SJCRH30 (cell line): ENCODE measurements at places on chromosomes 11 and 22.

DNA sequence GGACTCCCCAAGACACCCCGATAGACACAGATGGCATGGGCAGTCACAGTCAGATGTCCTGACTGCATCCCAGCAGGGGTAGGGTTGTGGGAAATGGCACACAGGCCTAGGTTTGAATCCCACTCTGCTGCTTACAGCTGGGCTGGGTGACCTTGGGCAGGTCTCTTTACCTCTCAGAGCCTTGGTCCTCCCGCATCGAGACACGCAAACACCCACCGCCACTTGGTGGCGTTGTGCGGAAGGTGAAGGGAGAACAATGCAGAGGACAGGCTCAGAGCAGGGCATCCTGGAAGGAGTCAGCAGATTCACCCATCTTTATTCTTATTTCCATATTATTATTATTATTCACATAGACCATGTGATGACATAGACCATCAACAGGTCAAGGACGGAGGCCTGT, 140.5 kb downstream of the MIAT start:
- H3K36me3 ChIP-seq = no peaks in the 10 kb centered on the region; the same call in 1 of the 2 replicates
- H3K27ac ChIP-seq = no peak overlapping the region

GRCh38 chr22:32097018-32097417, 54.0 kb downstream of the SLC5A1 start:
- H3K4me3 ChIP-seq = no peak overlapping the region
- DNase-seq = no peak
- H3K4me1 ChIP-seq = no peaks in the 10 kb centered on the region
- no peaks in the 10 kb centered on the region for H3K36me3 ChIP-seq
- no peak overlapping the region for H3K27ac ChIP-seq

- H3K4me3 ChIP-seq = no peak overlapping the region
- no peaks in the 10 kb centered on the region for H3K27me3 ChIP-seq
- H3K4me1 ChIP-seq = no peaks in the 10 kb centered on the region
- no peak overlapping the region for H3K27ac ChIP-seq
These were observed 45.2 kb downstream of the SLC5A12 start for GRCh38 chr11:26676641-26677040.

GRCh38 chr11:43497144-43497543, 138.4 kb downstream of the TTC17 start:
- H3K27ac ChIP-seq = no peak overlapping the region
- no peak overlapping the region for H3K4me3 ChIP-seq
- H3K27me3 ChIP-seq = 0 out of 2 replicates have a peak, but pooled peaks cover 4% of the 10 kb centered on the region
- H3K4me1 ChIP-seq = no peaks in the 10 kb centered on the region
- H3K36me3 ChIP-seq = peaks cover 11% of the 10 kb centered on the region
- DNase-seq = no peak

- H3K4me1 ChIP-seq = no peaks in the 10 kb centered on the region
- DNase-seq = peak; percentile 20
- H3K27me3 ChIP-seq = peaks cover 14% of the 10 kb centered on the region; the same call in 1 of the 2 replicates
- H3K27ac ChIP-seq = no peak overlapping the region
These were observed 23.8 kb downstream of the KCNQ1 start for GRCh38 chr11:2468363-2469235.

GRCh38 chr22:43477966-43478365, 66.2 kb downstream of the MPPED1 start:
- no peaks in the 10 kb centered on the region for H3K36me3 ChIP-seq
- H3K4me3 ChIP-seq = no peak overlapping the region
- H3K27ac ChIP-seq = no peak overlapping the region
- DNase-seq = no peak
- H3K27me3 ChIP-seq = no peaks in the 10 kb centered on the region
- H3K4me1 ChIP-seq = no peaks in the 10 kb centered on the region

- no peaks in the 10 kb centered on the region for H3K36me3 ChIP-seq
- H3K4me1 ChIP-seq = no peaks in the 10 kb centered on the region
- H3K27ac ChIP-seq = no peak overlapping the region
- DNase-seq = no peak
These were observed 2.9 kb upstream of the HTATIP2 start for GRCh38 chr11:20360650-20361049.

- H3K27me3 ChIP-seq = no peaks in the 10 kb centered on the region; the same call in 1 of the 2 replicates
- DNase-seq = no peak
- H3K4me1 ChIP-seq = no peaks in the 10 kb centered on the region
- H3K27ac ChIP-seq = no peak overlapping the region
- H3K36me3 ChIP-seq = no peaks in the 10 kb centered on the region
- H3K4me3 ChIP-seq = no peak overlapping the region
These were observed 31.9 kb downstream of the OPCML start for GRCh38 chr11:133500435-133500834.

DNA sequence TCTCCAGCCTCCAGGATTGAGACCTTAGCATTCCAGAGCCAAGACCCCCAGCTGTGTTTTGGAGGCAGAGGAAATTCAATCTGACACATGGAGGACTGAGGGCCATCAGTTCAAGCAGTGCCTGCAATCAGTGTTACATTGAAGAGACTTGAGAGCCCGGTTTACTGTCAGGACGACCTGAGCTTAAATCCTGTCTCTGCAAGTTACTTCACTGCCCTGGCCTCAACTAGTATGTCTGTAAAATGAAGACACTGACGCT, 35.1 kb downstream of the TRIM29 start:
- no peaks in the 10 kb centered on the region for H3K27me3 ChIP-seq
- no peak for DNase-seq
- H3K4me3 ChIP-seq = no peak overlapping the region
- no peaks in the 10 kb centered on the region for H3K4me1 ChIP-seq
- H3K27ac ChIP-seq = no peak overlapping the region
- H3K36me3 ChIP-seq = no peaks in the 10 kb centered on the region

- no peak overlapping the region for H3K27ac ChIP-seq
- DNase-seq = no peak
- no peaks in the 10 kb centered on the region for H3K27me3 ChIP-seq
- peaks cover 9% of the 10 kb centered on the region for H3K4me1 ChIP-seq
These were observed 61.9 kb upstream of the RDX start for GRCh38 chr11:110358336-110358735.

- DNase-seq = no peak
- no peaks in the 10 kb centered on the region for H3K4me1 ChIP-seq
- H3K4me3 ChIP-seq = no peak overlapping the region
- peaks cover 26% of the 10 kb centered on the region for H3K36me3 ChIP-seq
- no peaks in the 10 kb centered on the region for H3K27me3 ChIP-seq
- H3K27ac ChIP-seq = no peak overlapping the region
These were observed 34.6 kb downstream of the APOL5 start for GRCh38 chr22:35752006-35752862.

DNA sequence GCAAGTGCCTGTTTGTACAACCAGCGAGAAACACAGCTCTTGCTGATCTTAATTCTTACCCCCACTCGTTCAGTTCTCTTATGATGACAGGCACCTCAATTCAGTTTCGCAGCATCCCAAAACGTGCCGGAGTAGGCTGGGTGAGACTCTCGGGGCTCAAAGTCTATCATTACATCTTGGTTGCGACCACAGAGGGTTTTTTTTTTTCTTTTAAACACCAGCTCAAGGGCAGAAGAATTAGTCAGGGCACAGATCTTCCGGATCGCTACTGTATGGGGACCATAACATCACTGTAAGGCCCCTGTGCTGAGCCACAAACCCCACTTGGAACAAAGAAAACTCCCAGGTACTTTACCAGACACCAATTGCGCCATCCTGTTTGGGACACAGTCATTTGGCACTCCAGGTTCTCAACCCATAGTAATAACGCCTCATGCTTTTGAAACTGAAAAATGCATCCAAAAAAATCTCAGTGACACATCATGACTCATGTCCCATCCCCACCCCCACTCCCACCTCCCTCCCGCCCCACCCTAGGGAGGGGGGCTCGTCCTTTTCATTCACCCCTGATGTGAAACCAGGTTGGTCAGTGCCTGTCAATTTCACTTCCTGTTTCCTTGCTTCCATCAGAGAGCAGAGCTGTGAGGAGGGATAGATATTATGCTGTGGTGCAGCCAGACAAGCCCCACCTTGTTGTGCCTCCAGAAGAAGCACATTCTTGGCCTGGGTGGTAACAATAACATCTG, 41.0 kb upstream of the CD5 start:
- no peak overlapping the region for H3K27ac ChIP-seq
- H3K4me3 ChIP-seq = no peak overlapping the region
- no peaks in the 10 kb centered on the region for H3K4me1 ChIP-seq
- no peak for DNase-seq
- H3K36me3 ChIP-seq = no peaks in the 10 kb centered on the region

DNA sequence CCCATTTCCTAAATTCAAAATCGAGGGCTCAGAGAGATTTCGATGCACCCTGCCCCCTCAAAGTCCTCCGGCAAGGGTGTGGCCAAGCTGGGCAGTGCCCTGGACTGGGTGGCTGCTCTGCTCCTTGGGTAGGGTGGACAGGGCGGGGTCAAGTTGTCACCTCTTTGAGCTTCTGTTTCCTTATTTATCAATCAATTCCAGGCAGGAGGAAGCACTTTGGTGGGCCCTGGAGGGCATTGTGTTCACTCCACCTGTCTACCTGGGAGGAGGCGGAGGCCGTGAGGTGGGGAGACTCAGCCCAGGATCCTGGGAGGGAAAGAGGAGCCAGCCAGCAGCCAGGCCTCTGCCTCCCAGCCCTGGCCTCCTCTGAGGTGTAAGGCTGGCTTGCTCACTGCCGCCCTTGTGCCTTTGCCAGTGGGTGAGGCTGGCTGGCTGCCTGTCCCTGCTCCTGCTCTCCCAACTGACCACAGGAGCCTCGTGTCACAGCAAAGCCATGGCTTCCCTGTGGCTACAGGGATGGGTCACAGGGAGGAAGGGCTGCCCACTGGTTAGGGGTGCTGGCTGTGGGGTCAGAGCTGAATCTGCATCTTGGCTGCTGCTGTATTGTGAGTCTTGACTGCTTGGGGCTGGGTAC, 25.5 kb upstream of the SHISAL1 start:
- no peaks in the 10 kb centered on the region for H3K4me1 ChIP-seq
- H3K4me3 ChIP-seq = no peak overlapping the region
- 0 out of 2 replicates have a peak, but pooled peaks cover 4% of the 10 kb centered on the region for H3K27me3 ChIP-seq
- no peak overlapping the region for H3K27ac ChIP-seq
- H3K36me3 ChIP-seq = no peaks in the 10 kb centered on the region
- no peak for DNase-seq

DNA sequence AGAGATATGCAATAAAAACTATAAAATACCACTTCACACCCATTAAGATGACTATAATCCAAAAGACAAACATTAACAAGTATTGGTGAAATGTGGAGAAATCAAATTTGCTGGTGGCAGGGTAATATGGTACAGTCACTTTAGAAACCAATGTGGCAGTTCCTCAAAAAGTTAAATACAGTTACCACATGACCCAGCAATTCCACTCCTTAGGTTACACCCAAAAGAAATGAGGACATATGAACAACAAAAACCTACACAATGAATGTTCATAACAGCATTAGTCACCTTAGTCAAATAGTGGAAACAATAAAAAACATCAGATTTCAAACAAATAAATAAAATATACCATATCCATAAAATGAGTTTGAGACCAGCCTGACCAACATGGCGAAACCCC, 52.6 kb downstream of the RDX start:
- H3K27me3 ChIP-seq = no peaks in the 10 kb centered on the region
- DNase-seq = no peak
- no peaks in the 10 kb centered on the region for H3K4me1 ChIP-seq
- no peak overlapping the region for H3K4me3 ChIP-seq
- peaks cover 15% of the 10 kb centered on the region for H3K36me3 ChIP-seq
